ENCODE measurements at places on chromosomes 16 and 17. TPM values are rescaled to one million over a fixed set of nuclear protein-coding genes. Genes with fewer than 3 reads are reported as not detected.

Gene LGALS9B
- total RNA-seq, result not detected

Gene CCP110
- 15.1 TPM for total RNA-seq

Gene NGFR
- total RNA-seq, result under 0.01 TPM

Gene SEZ6
- not detected for total RNA-seq
